ENCODE measurements at places on chromosomes 16 and 17.

- peak; percentile 13 for DNase-seq
Measured at GRCh38 chr17:80198144-80198661, 21.9 kb downstream of the SGSH start.

GRCh38 chr17:51710634-51710979, 447.9 kb downstream of the CA10 start:
- DNase-seq = no peak

DNA sequence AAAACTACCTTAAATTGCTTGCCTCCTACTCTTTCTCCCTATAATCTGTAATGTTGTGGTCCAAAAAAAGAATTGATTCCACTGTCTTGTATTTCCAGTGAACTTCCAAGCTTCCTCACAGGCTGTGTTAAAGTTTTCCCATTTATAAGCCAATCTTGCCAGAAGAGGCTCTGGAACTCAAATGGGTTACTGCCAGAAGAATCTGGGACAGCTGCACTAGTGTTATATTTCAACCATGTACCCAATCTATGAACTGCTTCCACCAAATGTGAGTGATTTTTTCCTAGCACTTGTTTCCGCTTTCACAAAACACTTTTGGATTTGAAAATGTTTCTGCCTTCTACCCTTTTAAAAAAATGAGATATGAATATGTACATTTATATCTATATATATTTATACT, 1.8 kb downstream of the CCDC43 start:
- DNase-seq = no peak

- peak; percentile 95 for DNase-seq
Measured at GRCh38 chr17:82204831-82205719, 7.6 kb downstream of the CCDC57 start.

GRCh38 chr17:54795046-54795445, 105.6 kb upstream of the TOM1L1 start:
- no peak for DNase-seq

GRCh38 chr16:50354629-50355456, 13.9 kb downstream of the BRD7 start:
- DNase-seq = peak; percentile 54

DNA sequence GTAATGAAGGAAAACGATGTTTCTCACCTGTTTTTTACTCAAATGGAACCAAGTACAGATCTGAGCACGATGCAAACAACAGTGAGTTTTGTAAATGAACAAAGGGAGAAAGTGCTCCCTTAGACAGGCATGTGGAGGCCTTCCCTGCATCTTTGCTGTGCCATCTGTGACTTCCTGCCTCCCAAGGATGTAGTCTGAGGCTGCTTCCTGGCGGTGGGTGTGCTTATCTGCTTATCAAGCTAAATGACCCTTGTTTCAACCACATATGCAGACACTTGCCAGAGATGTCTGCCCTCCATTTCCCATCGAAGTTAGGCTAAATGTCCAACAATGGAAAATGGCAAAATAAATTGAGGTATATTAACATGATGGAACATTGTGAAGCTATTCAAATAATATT, 34.6 kb downstream of the RGS9 start:
- DNase-seq = no peak

DNA sequence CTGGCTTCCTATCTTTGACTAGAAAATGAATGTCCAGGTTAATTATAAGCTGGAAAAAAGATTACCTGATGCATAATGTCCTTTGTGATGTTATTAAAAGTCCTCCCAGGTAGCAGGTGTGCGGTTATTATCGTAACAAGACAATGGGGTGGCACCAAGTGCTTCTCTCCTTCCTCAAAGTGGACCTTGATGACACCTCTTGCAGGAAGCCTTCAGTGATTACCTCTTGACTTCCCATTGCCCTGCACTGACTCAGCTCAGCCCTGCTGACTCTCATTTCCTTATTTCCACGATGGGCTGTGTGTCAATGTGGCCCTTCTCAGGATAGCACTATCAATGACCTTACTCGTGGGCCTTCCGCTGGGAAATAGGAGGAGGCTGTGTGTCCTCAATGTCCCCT, 477.4 kb upstream of the CCL2 start:
- no peak for DNase-seq

GRCh38 chr17:10652984-10653659, 4.0 kb downstream of the MYH3 start:
- DNase-seq = no peak

- DNase-seq = no peak
Measured at GRCh38 chr17:6660101-6660500, 8.5 kb downstream of the C17orf100 start.

GRCh38 chr17:57377094-57377493, 120.8 kb downstream of the MSI2 start:
- no peak for DNase-seq

DNA sequence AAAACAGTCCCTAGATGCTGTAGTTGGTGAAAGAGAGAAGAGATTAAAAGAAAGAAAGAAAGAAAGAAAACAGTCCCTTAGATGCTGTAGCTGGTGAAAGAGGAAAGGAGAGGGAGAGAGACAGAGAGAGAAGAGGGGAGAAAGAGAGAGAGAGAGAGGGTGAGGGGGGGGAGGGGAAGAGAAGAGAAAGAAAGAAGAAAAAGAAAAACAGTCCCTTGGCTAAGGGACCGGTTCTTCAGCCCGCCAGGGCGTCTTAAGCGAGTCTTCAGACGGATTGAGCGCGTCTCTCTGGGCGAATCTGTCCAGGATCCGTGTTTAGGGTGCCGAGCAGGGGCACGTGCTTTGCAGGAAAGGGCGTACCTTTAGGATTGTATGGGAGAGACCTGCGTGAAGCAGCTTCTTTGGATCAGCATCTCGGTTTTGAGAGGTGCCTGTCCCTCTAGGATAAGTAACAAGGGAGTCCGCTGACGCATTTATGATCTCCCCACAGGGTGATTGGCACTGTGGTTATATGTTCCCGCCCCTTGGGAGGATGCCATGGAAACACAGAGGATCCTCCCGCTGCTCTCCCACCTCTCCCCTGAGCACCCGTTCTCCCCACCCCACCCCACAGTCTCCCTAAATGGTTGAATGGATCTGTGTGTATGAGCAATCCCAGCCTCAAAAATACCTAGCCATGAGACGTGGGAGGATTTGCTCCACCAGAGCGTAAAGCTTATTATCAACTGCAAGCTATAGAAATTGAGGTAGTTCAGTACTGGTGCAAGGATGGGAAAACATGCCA, 16.7 kb downstream of the GNGT2 start:
- DNase-seq = peak; percentile 70

DNA sequence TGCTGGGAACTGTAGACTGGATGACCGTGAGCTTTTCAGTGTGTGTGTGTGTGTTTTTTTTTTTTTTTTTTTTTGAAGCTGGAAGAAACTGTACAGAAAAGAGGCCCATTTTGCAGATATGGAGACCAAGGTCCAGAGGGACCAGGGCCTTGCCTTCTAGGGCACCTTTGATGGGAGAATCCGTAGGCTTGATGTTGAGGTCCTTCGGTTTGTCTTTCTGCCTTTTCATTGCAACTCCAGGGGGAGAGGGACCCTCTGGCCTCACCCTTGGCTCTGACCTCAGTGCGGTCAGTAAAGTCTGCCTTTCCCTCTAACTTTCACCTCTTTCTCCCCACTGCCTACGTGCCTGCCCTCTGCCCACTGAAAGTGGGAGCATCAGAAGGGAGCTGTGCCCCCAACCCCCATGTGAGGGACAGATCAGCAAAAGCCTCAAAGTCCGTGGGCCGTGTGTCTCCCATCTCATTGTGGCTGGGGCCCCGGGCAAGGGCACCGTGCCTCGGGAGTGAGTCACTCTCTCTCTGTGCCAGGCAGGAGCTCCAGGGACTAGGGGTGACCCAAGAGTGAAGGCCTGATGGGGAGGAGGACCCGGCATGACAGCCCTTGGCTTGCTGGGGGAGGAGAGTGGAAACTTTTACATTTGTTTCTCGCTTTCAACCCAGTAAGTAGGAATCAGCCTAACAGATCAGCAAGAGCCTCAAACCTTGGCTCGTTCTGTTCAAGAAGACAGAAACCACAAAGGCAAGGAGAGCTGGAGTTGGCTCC, 123.6 kb downstream of the CMIP start:
- peak; percentile 88 for DNase-seq

DNA sequence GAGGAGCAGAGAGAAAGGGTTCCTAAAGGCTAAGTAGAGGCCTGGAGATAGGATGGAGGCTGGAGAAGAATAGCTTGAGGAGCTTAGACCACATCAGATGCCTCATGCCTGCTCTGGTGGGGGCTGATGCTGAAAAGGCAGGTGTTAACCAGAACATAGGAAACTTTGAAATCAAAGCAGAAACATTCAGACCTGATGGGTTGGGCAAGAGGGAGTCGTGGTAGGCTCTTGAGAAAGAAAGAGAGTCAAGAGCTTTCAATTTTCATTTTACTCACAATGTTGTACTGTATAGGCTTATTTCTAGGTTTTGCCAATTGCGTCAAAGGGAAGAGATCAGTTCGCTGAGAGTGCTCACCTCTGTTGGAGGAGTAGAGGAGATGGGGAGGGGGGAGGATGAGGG, 406.6 kb upstream of the SALL1 start:
- no peak for DNase-seq

- peak; percentile 9 for DNase-seq
Measured at GRCh38 chr16:23348579-23349469, 46.7 kb downstream of the SCNN1B start.

DNA sequence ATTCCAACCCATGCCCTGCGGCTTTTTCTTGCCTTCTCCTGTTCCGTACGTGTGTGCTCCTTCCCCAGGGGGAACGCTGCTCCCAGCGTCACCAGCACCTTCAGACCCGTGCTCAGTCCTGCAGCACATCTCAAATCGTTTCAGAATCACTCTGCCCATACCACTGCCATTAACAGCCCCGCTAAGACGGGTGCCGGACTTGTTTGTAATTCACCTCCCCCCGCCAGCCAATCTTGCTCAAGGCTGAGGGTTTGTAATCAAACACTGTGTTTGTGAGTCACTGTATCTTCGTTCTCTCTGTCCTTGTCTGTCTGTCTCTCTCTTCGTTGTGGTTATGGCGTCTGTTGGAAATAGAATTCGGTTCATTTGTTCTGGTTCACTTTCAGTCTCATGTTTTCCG, 17.3 kb downstream of the CARD14 start:
- peak; percentile 80 for DNase-seq

DNA sequence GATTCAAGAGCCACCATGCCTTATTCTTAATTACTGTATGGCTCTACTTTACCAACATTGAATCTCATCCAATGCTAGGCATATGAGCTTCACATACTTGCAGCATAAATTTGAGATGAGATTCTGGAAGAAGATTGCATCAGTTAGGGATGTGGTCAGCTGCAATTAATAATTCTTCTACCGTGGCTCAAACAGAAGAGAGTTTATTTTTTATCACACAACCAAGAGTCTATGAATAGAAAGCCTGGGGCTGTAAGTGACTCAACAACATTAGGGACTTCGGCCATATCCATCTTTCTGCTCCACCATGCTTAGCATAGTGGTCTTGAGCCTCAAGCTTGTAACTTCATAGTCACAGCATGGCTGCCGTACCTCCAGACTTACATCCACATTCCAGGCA, 179.4 kb upstream of the IRX6 start:
- DNase-seq = no peak

DNA sequence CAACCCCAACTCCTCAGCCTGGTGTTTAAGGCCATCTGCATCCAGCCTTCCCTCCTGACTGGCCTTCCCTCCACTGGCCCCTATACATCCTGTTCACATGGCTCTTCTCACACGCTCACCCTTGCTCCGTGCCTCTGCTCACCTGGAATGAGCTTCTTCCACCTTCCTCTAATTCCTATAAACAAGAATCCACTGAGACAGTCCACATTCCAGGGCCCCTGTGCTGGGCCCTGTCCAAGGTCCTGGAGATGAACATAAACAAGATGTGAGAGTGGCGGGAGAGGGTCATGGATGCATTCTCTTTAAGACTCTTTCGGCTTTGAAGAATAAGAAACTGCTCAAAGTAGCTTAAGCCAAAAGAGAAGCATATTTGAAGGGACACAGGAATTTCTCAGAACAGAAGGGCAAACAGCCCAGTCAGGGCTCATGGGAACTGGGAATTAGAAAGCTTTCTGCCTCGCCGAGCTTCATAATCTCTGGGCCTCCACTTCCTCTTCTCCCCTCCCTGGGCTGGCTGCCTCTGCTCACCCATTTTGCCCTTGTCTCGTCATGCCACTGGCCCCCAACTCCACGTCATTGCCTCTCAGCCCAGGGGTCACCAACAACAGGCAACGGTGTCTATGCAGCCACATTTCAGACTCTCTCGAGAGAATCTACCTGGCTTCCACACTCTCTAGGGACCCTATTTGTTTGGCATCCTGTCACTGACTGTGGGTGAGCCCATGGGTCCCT, 13.5 kb downstream of the SPPL2C start:
- DNase-seq = peak; percentile 54

- DNase-seq = no peak
Measured at GRCh38 chr16:88830258-88830657, 18.5 kb upstream of the APRT start.

DNA sequence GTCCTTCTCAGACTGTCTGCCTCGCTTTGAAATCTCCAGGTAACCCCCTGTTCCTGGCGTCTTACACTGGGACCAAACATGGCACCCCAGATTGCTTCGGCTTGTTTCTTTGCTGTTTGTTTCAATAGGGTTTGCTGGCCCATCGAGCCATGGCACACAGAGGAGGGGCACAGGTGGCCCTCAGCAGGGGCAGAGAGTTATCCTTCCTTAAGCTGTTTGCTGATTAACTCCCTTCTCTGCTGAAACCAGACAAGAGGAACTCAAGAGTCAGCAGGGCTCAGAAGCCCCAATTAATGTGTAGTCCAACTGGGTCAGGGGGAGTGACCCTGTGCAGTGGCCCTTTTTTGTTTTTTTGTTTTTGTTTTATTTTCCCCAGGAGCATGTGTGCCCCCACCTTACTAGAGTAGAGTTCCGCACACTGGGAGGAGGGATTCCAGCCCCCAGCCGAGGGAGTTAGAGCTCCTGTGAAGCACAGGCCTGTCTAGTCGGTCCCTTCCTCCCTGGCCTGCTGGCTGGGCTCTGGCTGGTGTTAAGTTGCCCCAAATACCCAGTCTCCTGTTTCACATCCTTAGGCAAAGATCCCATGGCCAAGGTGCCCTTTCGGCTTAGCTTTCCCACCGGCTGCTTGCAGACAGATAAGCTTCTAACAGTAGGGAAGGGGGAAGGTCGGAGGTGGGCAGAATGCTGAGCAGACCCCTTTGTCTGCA, 39.3 kb downstream of the YPEL2 start:
- no peak for DNase-seq

GRCh38 chr17:81365148-81365600, 30.1 kb upstream of the BAHCC1 start:
- DNase-seq = peak; percentile 91

- no peak for DNase-seq
Measured at GRCh38 chr17:55264278-55264644, 499 bp upstream of the HLF start.

- DNase-seq = no peak
Measured at GRCh38 chr16:84548971-84549844, 44.7 kb upstream of the MEAK7 start.

GRCh38 chr16:66295761-66296546, 70.5 kb upstream of the CDH5 start:
- DNase-seq = no peak
